AG04450 (cell line): ENCODE measurements at places on chromosomes 5 and 9.
A peak's percentile ranks its signal among the peaks of the same experiment; 100 is the strongest.

- DNase-seq, result no peak
These were observed 9.7 kb downstream of the NREP start for GRCh38 chr5:111747337-111747736.

DNA sequence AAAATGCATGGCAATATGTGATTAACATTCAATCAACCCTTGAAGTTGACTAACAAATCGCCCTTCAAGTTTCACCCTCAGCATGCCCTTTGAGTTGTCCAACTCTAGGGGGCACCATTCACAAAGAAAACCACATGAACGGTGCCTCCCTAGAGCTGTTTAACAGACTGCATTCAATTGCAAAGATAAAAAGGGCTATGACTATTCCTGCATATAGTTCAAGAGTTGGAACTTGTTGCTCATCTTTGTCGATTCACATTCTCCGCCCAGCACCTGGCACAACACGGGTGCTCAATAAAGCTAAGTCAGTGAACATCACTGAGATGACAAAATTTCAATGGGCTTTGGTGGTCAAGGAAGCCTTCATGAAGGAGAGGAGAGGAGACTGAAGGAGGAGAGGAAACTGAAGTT, 69.6 kb upstream of the SLC30A5 start:
- DNase-seq, result no peak

DNA sequence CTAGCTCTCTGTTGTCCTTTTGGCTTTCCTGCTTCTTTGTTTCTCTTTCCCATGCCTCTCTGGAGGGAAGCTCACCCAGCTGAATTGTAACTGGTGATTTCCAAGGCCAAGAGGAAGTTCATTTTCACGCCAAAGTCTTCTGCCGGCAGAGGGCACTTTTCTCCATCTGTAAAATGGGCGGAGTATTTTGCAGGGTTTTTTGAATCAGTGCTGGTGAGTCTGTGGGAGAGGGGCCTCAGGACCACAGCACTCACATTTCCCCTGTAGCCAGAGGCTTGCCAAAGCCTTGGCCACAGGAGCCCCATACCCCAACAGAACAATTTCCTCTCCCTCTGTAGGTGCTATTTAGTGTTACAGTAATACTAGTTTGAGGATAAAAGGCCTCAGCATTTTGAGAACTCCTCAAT, 42.3 kb upstream of the MATR3 start:
- no peak for DNase-seq

- DNase-seq, result no peak
These were observed 55.5 kb downstream of the MINAR2 start for GRCh38 chr5:129803403-129803802.

- no peak for DNase-seq
These were observed 29.4 kb downstream of the ATPSCKMT start for GRCh38 chr5:10220248-10220647.

- no peak for DNase-seq
These were observed 1.8 kb downstream of the IL6ST start for GRCh38 chr5:55993013-55993412.

- DNase-seq, result no peak
These were observed 207.9 kb downstream of the NXNL2 start for GRCh38 chr9:88742905-88743304.

DNA sequence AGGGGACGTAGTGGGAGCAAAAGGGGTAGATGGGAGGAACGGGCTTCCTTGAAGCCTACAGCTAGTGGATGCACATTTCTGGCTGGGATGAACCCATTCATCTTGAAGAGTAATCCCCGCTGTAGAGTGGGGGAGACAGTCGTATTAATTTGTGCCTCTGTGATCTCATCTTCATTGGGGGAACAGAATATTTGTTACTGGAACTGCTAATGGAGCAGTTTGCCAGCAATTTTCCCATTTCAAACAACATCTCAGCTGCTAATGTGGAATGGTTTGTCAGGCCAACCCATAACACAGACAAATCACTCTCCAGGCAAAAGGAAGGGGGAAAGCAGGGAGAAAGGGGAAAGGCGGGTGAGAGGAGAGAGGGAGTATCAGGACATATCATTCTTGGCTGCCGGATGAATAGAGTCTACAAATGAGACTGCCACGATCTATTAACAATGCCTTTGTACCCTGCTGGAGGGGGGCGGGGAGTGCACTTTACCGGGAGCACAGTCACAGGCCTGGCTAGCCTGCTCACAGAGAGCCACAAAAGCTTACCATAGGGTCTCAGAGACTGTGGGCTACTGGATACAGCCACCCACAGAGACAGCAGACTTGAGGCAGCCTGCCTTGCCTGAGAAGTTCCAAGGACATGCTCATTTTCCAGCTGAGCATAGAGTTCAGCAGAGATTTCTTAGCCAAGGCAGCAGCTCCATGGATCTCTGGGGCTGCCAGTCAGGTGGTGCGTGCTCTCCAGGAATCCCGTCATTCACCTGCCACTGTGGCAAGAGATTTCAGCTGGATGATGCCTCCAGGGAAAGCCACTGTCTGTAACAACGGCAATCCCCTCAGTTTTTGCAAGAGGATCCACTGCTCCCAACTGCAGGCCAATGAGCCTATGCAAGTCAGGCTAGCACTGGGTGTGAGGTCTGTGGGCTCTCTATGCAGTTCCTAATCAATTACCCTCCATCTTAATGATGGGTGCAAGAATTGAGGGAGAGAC, 217.7 kb upstream of the PANK3 start:
- no peak for DNase-seq

DNA sequence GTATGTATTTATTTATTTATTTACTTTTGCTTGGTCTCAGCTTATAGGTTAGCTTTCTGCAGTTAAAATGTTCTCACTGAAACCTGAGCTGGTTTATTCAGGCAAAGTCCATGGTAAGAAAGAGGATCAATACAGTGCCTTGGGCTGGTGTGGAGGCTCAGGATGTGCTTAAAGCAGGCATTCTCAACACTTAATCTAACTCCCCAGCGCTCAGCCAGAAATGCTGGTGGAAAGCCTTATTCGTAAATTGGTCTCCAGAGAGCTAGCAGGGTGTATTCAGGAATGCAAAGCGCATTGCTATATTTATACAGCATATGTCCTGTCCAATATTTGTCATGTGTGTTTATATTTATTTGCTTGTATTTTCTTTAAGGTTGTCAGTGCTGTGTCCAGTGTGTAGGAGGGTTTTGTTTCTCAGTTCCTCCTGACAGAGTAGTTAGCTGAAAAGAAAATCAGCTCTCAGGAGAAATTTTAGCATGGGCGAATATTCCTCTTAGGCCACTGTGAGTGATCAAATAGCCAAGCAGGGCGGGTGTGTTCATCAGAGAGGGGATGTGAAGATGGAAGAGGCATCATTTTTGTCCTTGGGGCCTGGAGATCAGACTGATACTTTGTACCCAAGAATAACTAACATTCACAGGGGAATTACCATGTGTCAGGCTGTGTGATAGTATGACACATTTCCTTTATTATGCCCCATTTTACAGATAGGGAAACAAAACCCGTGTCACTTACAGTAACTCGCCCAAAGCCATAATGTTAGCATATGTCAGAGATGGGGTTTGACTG, 65.8 kb downstream of the DOCK2 start:
- no peak for DNase-seq

DNA sequence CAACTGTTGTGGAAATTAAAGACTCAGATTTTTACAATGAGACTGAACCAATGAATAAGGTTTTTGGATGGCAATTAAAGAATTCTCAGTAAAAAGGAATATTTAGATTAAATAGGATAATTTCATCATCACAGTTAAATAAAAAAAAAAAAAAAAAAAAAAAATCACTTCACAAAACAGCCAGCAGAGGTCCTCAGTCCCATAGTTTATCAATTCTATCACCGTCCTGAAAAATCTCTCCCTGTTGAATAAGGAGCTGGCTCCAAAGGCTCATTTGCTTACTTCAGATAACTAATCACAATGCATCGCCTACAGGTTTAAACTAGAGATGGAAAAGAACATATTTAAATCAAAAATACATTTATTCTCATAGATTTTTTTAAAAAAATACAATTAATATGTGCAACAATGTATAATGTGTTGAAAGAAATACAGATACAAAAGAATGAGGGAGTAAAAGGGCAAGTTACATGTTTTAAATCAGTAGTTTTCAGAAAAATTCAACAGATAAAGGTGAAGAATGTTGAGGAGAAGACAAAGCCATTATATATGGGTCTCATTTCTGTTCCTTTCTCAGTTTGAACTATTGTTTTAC, 175.8 kb upstream of the CHD1 start:
- DNase-seq, result peak; percentile 2

DNA sequence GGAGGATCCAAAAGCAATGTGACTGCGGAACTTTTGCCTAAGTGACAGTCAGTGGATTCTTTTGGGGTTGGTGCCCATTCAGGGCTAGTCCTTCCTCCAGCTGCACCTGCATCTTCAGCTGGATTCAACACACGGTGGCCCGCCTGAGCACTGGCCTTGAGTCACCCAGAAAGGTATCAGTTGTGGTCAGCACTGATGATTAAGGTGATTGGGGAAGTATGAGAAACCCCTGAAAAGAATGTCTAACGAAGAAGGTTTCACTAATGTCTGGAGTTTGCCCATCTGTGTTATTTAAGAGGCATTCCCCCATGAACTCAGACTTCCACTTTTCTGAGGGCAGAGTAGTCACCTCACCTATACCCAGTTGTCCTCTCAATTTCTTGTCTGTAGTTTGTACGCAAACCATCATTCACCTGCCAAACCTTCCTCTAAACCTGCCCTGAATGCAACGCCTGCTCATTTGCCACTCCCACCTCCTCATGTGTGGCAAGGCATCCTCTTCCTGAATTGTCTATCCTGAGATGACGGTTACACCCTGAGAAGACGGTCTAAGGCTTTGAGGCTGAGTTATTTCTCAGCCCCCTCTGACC, 27.2 kb downstream of the CSF2 start:
- no peak for DNase-seq

DNA sequence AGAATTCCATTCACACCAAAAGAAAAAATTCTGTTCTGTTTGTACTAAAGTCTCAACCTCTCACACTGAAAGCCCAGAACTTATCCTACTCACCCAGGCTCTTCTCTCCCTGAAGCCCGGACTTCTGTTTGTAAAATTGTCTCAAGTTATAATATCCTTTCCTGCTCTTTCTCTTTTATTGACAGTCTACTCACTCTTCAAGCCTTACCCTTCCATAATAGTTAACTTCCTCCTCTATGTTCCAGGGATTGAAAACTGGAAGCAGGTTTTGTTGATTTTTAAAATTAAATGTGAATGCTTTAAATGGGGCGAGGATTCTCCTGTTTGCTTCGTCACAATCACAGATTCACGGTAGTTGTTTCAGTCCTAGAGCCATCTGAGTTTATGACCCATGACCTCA, 51.7 kb upstream of the CCDC112 start:
- DNase-seq, result no peak

- DNase-seq, result no peak
These were observed at the start of gene PRRC2B for GRCh38 chr9:131393622-131394463. PRRC2B (plus strand) TSS chr9:131394086; CDS start chr9:131430145, 36,059 bp downstream.

DNA sequence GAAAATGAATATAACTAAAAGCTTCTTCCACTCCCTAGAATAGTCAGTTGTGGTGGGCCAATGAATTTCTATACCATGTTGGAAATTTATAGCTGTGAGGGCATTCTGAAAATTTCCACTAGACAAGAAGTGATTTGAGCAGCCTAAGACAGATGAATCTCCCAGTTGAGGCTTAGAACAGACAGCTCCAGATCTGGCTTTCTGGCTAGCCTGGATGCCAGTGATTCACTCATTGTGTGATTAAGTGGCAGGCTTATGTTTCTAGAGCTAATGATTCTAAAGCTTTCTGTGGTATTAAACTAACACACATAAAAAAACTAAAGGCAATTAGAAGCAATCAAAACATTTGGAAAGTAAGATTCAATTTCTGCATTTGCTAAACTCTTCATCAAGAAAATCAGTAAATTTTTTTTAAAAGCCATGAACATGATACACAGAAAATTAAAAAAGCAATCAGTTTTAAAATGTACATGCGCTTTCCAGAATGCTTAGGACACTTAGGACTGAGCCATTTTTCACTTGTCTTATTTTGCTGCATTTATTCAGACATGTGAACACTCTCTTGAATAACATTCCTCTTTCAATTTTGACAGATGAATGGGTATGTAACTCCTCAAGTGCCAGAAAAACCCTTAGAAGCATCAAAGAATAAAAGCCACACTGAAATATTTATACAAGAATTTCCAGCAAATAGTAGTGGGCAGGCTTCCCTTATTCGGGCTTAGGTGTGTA, 100.5 kb upstream of the GNAQ start:
- DNase-seq, result no peak

- no peak for DNase-seq
These were observed 98.5 kb downstream of the SYK start for GRCh38 chr9:90900130-90900529.

DNA sequence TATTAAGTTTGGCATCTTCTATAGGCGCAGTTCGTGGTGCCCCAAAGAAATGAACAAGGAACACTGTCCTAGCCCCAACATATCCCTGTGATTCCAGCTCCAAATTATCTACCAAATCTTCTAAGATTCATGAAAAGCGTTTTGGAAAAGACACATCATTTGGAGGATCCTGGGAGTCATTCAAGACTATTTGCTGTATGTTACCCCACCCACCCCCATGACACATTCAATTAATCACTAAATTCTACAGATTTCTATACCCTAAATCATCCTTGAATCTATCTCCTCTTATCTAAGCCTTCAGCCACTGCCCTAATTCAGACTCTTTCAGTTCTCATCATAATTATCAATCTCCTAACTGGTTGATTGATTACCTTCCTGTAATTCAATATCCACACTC, 5.5 kb upstream of the RUSC2 start:
- no peak for DNase-seq

GRCh38 chr5:2317540-2317939, 433.9 kb downstream of the IRX2 start:
- DNase-seq, result no peak

DNA sequence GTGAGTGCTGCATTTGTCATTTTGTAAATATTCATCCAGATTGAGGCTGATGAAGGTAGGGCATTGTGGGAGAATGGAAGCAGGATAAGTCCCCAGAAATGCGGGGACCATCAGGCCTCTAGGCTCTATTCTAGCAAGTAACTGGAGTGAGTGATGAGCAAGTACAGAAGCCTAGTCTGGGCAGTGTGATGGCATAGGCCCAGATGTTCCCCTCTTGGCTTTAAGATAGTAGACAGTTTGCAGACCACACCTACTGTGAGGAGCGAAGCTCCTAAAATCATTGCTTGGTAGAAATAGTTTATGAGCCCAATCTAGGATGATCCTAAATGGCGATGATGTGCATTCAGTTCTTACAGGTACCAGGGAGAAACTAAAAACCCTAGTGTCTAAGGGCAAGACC, 24.3 kb downstream of the NDFIP1 start:
- no peak for DNase-seq

DNA sequence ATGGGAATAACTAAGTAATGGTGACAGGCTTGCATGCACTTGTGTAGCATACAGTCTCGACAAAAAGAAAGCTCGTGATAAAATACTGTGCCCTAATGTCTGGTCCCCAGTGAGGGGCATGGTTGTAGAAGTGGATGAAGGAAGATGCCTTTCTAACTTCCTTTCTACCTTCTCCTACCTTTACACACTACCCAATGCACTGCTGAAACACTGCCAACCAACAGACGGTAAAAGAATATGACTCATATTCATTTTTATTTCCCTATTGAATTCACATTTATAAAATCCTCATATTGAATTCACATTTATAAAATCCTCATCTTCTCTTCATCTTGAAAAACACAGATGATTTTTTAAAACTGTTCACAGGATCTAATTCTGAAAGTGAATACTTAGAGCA, 223.0 kb downstream of the PJA2 start:
- no peak for DNase-seq

- no peak for DNase-seq
These were observed 73.2 kb upstream of the SH3PXD2B start for GRCh38 chr5:172527559-172527958.
